ENCODE measurements at places on chromosomes 5 and 9. TPM values are rescaled to one million over a fixed set of nuclear protein-coding genes. Genes with fewer than 3 reads are reported as not detected.

DNA sequence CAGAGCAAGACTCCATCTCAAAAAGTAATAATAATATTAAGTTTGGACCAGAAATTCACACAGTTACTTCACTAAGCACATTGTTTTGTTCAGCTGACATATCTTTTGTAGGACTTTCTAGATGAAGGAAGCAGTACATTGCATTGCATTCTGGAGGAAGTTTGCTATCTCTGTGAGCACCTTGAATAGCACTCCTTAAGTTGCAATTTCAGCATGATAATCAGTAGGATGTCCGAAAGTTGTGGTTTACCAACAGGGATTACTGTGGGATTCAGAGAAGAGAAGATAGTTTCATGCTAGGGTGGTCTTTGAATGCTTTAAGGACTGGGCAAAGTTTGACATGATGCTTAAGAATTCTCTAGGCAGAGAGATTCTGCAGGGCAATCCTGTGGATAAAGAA, 18.4 kb upstream of the TTC23L start:
- H3K36me3 ChIP-seq, result peaks cover 10% of the 10 kb centered on the region
- H3K4me3 ChIP-seq, result no peak overlapping the region
- H3K27ac ChIP-seq, result no peak overlapping the region
- H3K4me1 ChIP-seq, result no peaks in the 10 kb centered on the region
- DNase-seq, result no peak

DNA sequence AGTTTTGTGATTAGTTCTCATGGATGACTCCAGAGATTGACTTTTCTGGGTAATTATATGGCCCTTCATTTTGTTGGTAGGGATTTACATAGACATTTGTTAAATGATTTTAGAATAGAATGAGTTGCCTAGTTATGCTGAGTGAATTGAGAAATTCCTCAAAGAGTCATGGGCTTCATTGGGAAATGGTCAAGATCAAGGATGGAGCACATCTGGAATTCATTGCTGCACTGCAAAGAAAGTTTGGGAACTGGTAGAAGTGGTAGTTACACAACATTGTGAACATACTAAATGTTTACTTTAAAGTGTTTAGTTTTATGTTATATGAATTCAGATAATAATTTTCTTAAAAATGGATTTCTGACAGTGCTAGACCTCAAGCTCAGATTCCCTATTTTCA, 46.5 kb downstream of the PIP5K1B start:
- H3K4me1 ChIP-seq, result no peaks in the 10 kb centered on the region
- no peaks in the 10 kb centered on the region for H3K36me3 ChIP-seq
- DNase-seq, result no peak
- H3K27ac ChIP-seq, result no peak overlapping the region
- peaks cover 38% of the 10 kb centered on the region for H3K27me3 ChIP-seq

The RAB3C gene
- not detected for total RNA-seq

The CCDC107 gene
- total RNA-seq, result 12.5 TPM

The EDIL3 gene
- not detected for total RNA-seq

GRCh38 chr5:149132474-149132873, 8.8 kb upstream of the ABLIM3 start:
- H3K4me3 ChIP-seq, result no peak overlapping the region
- H3K27me3 ChIP-seq, result no peaks in the 10 kb centered on the region
- H3K4me1 ChIP-seq, result peaks cover 80% of the 10 kb centered on the region
- no peak for DNase-seq
- H3K27ac ChIP-seq, result no peak overlapping the region
- no peaks in the 10 kb centered on the region for H3K36me3 ChIP-seq
